ENCODE measurements at places on chromosomes 2 and 18.

DNA sequence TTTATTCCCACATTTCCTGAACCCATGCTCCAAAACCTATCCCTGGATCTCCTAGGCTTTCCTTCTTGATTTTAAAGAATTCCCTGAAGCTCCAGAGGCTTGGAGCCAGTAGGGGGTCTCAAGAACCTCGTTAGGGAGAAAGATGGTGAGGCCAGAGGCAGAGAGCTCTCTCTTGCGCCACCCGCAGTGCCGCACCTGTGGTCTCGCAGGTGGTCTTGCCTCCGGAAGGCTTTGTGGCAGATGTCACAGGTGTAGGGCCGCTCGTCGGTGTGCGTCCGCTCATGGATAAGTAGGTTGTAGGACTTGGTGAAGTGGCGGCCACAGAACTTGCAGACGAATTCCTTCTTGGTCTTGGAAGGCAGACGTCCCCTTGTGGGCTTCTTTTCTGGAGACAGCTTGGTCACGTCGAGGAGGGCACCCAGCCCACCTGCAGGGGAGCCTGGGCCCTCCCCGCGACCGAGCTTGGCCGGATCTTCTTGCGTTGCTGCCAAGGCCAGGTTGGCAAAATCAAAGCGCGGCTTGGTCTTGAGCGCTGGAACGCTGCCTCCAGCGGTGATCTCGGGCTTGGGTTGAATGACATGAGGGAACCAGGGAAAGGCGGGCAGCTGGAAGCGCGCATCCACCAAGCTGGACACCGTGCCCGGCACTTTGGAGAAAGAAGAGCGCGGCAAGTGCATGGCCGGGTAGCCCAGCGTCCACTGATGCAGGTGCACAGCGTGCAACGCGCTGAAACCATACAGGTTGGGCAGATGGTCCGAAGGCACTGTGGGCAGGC, 5.3 kb downstream of the OSR1 start:
- peak; percentile 81 for DNase-seq

GRCh38 chr2:149994057-149994728, 406.6 kb upstream of the MMADHC start:
- DNase-seq, result no peak

DNA sequence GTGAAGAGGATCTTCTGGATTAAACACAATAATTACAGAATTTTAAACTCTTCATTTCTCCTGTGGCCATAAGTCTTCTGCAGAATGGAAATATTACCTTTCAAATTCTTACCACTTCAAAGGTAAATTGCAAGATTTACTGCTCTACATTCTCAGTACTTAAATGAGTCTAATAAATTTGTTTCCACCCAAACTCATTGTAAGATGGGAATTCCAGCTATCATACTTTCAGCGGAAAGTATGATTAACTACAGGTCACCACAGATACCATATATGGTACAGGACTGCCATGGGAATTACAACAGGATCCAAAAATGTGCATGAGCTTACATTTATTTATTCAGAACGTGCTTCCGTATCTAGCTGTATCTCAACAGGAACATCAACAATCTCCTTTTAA, 3.1 kb downstream of the DSC3 start:
- DNase-seq, result no peak

GRCh38 chr18:8910843-8911242, 191.7 kb upstream of the NDUFV2 start:
- DNase-seq, result no peak

- no peak for DNase-seq
Observed at GRCh38 chr2:54207666-54208195, 48.3 kb downstream of the TSPYL6 start.

GRCh38 chr2:198441246-198441645, 636.9 kb downstream of the PLCL1 start:
- DNase-seq, result no peak

DNA sequence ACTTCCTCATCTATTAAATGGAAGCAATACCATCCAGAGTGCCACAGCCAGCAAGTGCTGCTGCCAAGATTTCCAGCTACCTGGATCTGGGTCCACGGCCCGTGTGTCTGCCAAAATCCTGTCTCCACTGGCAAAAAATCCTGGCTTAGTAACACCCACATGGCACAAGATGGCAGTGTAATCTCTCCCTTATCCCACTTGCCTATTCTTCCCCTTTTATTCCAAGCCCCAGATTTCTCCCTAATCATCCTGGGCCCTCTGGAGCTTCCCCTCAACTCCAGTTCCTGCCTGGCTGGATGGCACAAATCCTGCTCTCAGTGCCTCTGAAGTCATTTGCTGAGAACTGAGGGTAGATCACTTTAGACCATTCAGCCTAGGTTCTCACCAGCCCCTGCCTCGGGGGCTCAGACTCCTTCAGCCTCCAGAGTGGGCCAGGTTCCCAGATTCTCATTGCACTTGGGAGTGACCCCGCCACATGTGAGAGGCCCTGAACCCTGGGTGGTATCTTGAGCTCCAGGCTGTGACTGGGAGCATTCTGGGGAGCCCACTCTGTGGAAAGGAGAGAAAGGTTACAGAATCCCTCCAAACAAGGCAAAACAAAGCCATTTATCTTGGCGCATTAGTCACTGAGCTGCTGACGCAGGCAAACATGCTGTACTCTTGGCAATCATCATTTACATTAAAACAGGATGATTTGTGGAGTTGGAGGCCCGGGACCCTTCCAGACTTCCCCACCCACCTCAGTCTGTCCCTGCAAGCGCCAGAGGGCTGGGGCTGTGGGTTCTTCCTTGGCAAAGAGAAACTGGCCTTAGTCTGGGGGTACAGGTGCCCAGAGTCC, 325.8 kb downstream of the DYSF start:
- peak; percentile 72 for DNase-seq

GRCh38 chr18:7049951-7050350, 67.6 kb downstream of the LAMA1 start:
- DNase-seq, result no peak

DNA sequence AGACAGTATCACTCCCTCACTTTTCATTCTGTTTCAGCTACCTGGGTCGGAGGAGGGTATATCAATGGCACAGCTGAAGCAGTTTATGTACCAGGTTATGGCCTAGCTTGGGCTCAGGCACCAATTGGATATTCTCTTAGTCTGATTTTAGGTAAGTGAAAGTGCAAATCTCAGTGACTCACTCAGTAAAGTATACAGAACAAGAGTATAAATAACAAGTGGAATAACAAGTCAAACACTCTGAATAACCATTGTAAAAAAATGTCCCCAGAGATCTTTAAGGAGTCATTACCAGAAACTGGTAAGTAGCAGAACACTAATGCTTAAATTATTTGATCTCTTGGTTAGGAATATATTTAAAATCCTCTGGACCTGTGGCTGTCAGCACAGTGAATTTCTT, 5.7 kb downstream of the SLC5A7 start:
- DNase-seq, result no peak

- DNase-seq, result no peak
Observed at GRCh38 chr18:48546396-48546795, 7.6 kb downstream of the CTIF start.

GRCh38 chr18:25950321-25950720, 140.1 kb downstream of the SS18 start:
- no peak for DNase-seq

DNA sequence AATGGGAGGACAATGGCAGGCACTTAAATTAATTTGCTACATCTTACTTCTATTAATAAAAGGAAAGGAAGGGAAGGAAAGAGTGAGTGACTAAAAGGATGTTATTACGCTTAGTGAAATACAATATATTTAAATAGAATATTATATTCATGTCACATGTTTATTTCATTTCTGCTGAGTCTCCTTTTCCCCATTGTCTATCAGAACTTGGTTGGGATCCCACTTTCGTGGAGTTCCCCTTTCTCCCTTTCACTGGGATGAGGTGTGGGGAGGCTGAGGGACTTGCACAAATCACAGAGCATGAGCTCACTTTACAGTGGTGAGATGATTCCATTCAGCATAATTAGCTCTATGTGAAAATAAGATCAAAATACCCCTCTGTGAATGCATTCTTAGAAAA, 730.6 kb downstream of the TSN start:
- DNase-seq, result no peak

- no peak for DNase-seq
Observed at GRCh38 chr18:34957119-34957863, 83.9 kb upstream of the MAPRE2 start.

- no peak for DNase-seq
Observed at GRCh38 chr2:48685126-48685525, 67.5 kb downstream of the GTF2A1L start.

DNA sequence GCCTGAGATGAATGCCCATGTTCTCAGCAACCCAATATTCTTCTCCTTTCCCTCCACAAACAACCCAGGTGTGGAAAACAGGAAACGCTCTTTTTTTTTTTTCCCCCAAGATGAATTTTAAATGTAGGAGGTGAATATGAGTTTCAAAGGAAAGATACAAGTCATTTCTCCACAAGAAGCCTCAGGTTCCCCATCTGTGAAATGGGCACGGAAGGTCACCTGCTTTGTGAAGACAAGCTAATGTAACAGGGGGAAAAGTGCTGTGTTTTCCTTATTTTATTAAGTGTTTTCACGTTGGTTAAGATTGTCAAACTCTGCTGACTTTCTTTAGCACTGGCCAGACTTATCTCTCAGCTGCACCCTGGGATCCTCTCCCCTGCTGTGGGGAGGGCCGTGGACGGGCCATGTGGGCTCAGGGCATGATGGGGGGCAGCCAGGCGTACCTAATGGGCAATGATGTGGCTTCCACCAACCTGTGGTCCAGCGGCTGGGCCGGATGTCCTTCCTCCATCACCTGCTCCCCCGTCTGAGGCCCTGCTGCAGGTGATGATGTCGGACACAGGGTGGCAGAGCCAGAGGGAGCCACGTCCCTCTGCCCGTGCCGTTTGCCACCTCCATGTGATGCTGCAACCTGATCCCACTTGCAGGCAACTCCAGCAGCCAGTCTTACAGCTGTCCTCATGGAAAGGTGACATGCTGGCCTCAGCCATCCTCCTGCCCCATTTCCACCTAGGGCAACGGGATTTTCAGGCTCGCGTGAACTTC, 130.0 kb upstream of the PXDN start:
- DNase-seq, result no peak

DNA sequence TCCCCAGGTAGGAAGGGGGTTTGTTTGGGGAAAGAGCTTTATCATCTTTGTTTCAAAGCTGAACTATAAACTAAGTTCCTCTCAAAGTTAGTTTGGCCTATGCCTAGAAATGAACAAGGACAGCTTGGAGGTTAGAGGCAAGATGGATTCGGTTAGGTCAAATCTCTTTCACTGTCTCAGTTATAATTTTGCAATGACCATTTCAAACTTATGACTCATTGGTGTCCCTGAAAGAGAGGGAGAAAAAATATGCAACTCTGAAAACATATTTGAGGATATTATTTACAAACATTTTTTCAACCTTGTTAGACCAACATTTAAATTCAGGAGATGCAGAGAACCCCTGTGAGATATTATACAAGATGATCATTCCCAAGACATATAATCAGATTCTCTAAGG, 95.7 kb downstream of the EFEMP1 start:
- no peak for DNase-seq

DNA sequence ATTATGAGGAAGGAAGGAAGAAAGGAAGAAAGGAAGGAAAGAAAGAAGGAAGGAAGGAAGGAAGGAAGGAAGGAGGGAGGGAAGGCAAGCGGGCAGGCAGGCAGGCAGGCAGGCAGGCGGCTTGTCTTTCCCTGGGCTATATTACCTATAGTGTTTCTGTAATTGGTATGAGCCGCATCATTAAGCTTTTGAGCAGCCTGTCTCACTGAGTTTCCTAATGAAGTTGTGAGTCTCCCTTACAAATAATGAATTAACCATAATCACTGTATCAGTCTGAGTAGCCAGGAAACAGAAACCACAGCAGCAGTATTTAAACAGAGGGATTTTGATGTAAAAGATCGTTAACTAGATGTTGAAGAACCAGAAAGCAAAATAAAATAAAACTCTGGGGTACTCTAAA, 11.8 kb upstream of the SULT1C3 start:
- DNase-seq, result no peak

DNA sequence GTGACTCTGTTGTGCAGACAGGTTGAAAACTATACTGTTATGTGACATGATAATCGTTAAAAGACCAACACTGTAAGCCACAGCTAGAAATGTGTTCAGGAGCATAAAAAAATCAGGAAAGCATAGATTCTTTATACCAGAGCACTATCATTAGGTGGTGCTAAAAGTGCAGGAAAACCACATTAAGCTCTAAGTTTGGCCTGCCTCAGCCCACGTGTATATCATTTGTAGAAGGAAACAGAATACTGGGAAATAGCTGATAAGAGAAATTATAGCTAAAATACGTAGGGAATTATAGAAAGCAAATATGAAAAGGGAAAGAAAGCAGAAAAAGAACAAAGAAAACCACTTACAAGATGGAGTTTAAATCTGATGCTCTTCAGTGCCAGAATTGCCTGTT, 26.5 kb upstream of the C2orf74 start:
- no peak for DNase-seq

GRCh38 chr2:206728277-206729199, 10.3 kb upstream of the DYTN start:
- no peak for DNase-seq

- peak; percentile 63 for DNase-seq
Observed at GRCh38 chr18:57940166-57940660, 103.8 kb upstream of the NEDD4L start.

GRCh38 chr2:67145851-67146250, 251.3 kb upstream of the ETAA1 start:
- no peak for DNase-seq

- DNase-seq, result no peak
Observed at GRCh38 chr2:10220045-10220901, 82.4 kb upstream of the HPCAL1 start.

- DNase-seq, result no peak
Observed at GRCh38 chr2:199756211-199756610, 94.8 kb downstream of the FTCDNL1 start.

DNA sequence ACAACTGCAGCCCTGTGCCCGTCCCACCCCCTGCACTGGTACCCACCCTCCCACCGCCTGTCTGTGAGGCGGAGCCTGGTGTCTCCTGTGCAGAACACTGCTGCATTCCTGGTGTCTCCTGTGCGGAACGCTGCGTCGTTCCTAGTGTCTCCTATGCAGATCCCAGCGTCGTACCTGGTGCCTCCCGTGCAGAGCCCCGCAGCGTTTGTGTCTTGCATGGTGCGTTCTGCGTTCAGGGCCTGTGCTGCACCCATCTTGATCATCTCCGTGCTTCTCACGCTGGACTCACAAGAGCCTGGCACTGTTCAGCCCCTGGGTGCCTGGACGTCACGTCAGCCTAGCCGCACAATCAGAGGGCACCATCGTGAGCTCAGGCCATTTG, 248.6 kb upstream of the SALL3 start:
- no peak for DNase-seq

DNA sequence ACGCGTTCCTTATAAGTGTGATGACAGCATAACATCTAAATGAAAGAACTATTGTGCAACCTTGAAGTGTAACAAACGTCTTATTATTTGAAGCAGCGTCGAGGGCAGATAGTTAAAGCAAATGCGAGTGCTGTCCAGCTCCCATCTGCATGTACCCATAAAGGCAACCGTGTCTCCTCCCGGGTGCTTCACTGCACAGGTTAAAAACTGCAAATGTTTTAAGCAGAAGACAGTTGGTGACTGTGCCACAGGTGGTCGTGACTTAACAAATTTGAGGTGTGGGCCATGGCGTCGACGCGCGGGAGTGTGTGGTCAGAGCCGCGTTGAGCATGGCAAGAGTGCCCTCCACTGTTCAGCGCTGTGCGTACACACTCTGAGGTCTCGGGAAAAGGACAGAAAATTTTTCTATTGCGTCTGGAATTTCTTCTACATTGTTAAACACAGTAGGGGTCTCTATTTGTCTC, 6.4 kb downstream of the SALL3 start:
- DNase-seq, result no peak
